ENCODE measurements at places on chromosomes 4 and X.

GRCh38 chr4:60656171-60656570, 544.0 kb upstream of the ADGRL3 start:
- H3K4me1 ChIP-seq: peaks cover 14% of the 10 kb centered on the region
- no peak for DNase-seq
- H3K4me3 ChIP-seq: no peak overlapping the region
- H3K27me3 ChIP-seq: no peaks in the 10 kb centered on the region

GRCh38 chr4:13750594-13750993, 123.1 kb upstream of the BOD1L1 start:
- no peak for DNase-seq
- H3K4me1 ChIP-seq: no peaks in the 10 kb centered on the region
- H3K27me3 ChIP-seq: peaks cover 10% of the 10 kb centered on the region

DNA sequence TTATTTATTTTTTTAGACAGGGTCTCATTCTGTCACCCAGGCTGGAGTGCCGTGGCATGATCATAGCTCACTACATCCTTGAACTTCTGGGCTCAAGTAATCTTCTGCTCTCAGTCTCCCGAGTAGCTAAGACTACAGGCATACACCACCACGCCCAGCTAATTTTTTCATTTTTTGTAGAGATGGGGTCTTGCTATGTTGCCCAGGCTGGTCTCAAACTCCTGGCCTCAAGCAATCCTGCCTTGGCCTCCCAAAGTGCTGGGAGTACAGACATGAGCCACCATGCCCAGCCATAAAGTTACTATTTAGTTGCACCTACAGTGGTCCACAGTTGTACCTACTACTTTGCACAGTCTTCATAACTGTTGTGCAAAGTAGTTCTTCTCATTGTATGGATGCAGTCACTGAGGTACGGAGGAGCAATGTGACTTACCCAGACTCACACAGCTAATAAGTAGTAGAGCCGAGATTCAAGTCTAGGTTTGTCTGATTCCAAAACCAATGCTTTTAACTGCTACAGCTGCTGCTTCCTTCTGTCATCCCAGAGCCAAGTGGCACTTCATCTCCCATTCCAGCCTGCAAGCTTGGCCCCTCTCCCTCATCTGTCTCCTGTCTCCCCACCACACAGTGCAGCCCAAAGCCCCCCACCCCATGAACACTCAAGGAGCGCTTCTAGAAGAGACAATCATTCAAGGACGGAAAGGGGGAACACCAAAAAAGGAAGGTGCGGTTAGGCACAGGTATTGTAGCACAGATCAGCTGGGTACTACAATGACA, 24.0 kb upstream of the IQSEC2 start:
- H3K27ac ChIP-seq: no peak overlapping the region
- no peaks in the 10 kb centered on the region for H3K27me3 ChIP-seq
- H3K4me1 ChIP-seq: no peaks in the 10 kb centered on the region
- no peak for DNase-seq
- no peak overlapping the region for H3K4me3 ChIP-seq

DNA sequence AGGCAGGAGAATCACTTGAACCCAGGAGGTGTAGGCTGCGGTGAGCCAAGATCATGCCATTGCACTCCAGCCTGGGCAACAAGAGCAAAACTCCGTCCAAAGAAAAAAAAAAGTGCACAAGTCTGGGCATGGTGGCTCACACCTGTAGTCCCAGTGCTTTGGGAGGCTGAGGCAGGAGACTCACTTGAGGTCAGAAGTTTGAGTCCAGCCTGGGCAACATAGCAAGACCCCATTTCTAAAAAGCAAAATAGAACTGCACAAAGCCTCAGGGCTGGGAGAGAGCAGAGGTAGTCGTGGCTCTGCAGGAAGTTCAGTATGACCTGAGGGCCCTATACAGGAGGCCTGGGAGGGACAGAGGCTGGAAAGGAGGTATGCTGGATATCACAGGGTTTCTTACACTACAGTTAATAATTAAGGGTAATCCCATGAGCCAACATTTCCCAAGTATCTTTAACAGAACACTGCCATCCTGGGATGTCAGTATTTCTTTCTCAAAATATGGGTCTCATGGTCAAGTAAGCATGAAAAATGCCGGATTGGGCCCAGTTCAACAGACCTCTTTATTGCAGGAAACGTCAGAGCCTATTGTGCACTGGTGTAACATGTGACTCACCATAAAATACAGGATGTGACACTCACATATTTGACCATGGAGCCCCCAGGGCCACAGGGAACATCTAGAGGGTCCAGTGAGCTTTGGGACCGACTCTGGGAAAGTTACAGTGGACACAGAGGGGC, 37.8 kb downstream of the ACSL1 start:
- no peaks in the 10 kb centered on the region for H3K4me1 ChIP-seq
- H3K27me3 ChIP-seq: no peaks in the 10 kb centered on the region
- DNase-seq: no peak
- peaks cover 6% of the 10 kb centered on the region for H3K36me3 ChIP-seq

All from mesothelial cell of epicardium (in vitro differentiated cells).